CD14-positive monocyte (primary cell): ENCODE measurements at places on chromosomes 2 and 18.

DNA sequence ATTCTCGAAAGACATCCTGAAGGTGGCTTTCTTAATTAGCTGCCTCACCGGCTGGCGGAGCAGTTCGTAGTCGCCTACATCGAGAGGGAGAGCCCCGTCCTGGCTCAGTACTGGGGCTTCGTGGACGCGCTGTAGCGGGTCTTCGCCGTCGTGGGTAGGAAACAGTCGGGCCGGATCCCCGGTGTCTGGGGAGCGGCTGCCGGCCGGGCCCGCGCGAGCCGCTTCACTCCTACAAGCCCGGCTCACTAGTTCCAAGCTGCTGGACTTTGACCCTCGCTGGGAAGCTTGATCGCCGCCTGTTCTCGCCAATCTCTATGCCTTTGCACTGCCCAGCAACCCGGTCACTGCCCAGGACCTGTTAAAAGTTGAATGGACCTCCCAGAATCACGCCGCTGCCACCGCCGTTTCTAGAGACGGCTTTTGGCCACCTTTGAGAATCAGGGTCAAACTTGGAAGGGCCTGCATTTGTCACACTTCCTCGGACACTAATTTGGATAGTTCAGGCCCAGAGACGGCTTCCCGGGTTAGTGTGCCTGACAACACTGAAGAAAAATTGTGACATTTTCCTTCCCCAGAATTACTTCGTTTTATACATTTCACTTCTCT lies 41.4 kb upstream of the AKAIN1 start:
- peak; percentile 8 for DNase-seq

GRCh38 chr18:8176554-8176953 lies 432.7 kb upstream of the RAB12 start:
- DNase-seq: no peak

GRCh38 chr2:136104977-136105376 lies 13.0 kb downstream of the CXCR4 start:
- no peak for DNase-seq

GRCh38 chr2:166675553-166675952 lies 181.5 kb upstream of the SCN7A start:
- DNase-seq: no peak

- DNase-seq: no peak
Observed at GRCh38 chr18:8329186-8329771, 280.0 kb upstream of the RAB12 start.
